ENCODE measurements at places on chromosomes 2 and 18.

DNA sequence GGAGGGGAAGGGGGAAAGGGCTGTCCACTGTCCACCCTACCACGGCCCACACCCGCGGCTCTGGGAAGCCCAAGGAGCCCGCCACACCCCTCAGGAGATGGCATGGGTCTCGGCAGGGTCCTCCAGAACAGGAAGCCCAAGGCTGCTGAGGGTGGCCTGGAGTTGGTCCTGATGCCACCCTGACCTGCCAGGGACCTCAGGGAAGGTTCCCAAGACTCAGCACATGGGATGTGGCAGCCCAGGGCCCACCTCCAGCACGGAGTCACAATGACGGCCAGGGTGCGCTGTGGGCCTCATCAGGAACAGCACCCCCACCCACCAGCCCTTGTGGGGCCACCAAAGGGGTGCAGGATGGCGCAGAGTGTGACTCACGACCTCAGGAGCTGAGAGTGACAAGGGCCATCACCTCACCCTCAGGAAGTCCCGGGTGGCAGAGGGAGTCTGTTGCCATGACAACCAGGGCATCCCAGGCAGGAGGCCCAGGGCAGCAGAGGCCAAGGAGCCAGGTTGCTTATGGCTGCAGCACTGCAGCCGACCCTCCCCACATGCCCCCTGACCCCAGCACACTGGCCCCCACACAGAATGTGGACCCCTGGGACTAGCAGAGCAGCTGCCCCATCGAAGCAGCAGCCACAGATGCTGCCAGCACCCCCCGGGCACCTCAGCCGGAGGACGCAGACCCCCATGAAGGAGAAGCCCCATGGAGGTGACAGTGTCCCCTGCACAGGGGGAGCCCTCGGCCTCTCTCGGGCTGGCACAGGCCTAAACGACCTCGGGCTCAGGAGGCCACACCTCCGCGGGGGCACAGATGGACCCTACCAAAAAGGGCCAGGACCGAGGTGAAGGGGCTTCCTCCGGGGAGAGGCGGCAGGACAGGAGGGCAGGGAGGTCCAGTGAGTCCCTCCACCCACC, 34.3 kb downstream of the KIF1A start:
- DNase-seq: no peak

- no peak for DNase-seq
These were observed 694 bp downstream of the UNC50 start for GRCh38 chr2:98608962-98609604.

DNA sequence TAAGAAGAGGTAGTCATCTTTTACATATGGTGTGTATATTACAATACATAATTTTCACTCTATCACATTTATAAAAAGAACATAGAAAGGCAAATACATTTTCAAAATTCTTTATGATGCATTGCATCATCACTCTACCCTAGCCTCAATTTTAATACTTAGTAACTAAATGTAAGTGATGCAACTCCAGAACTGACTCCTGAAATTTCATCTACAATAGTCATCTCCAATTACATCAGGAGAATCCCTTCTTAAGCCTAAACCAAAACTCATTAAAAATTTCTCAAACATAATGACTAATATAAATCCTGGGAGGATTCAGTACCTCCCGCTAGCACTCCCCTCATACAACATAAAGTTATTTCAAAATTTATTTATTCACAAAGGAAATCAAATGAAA, 15.9 kb downstream of the TMX3 start:
- DNase-seq: no peak

GRCh38 chr18:59837586-59837985, 62.2 kb upstream of the PMAIP1 start:
- DNase-seq: peak; percentile 10

- DNase-seq: no peak
These were observed 1.1 kb upstream of the TET3 start for GRCh38 chr2:73983322-73984202.

DNA sequence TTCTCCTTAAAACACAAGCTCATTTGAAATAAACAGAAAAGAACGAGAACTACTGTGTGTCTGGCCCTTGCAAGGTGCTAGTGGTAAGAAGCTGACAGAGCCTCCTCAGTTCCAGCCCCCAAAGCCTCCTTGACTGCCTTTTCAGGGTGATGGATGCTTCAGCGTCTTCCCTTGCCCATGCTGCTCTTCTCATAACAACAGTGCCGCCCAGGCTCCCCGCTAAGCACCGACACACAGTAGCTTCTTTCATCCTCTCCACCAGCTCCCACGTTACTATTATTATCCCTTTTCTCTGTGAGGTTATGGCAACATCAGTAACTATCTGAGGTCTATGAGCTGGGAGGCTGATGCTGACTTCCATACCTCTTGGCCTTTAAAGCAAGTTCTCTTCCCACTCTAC, 418.6 kb downstream of the TSN start:
- no peak for DNase-seq

- no peak for DNase-seq
These were observed 12.0 kb upstream of the DGUOK start for GRCh38 chr2:73914667-73915066.
